ENCODE measurements at places on chromosomes 12 and 14.

GRCh38 chr12:52331039-52331438, 9.8 kb upstream of the KRT83 start:
- DNase-seq: no peak

DNA sequence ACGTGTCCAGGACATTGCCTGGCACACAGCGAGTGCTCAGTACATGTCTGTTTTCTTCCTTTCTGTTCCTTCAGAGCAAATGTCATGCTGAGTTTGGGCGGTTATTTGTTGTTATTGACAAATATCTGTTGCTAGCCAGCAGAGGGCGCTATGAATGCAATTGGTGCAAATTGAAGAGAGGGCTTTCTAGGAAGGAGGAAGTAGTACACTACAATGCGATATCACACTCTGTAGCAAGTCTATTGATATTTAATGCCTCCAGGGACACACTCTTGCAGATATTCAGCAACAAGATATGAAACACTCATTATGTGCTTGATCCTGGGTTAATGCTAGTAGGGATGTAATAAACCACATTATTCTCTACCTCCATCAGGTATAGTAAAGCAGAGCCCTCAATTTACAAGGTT, 267.3 kb upstream of the SRRM4 start:
- peak; percentile 83 for DNase-seq

DNA sequence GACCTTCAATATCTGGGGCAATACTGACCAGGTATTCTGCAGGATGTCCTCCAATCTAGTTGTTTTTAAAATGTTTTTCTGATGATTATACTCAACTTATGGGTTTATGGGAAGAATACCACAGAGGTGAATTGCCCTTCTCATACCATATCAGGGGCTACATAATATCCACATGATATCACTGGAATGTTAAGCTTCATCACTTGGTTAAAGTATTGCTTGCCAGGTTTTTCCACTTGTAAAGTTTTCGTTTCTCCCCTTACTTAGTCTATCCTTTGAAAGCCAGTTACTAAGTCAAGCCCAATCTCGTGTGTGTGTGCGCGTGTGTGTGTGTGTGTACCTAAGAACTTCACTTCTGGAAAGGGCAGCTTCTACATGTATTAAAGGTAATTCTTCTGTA, 980.9 kb upstream of the FBXO33 start:
- DNase-seq: no peak

DNA sequence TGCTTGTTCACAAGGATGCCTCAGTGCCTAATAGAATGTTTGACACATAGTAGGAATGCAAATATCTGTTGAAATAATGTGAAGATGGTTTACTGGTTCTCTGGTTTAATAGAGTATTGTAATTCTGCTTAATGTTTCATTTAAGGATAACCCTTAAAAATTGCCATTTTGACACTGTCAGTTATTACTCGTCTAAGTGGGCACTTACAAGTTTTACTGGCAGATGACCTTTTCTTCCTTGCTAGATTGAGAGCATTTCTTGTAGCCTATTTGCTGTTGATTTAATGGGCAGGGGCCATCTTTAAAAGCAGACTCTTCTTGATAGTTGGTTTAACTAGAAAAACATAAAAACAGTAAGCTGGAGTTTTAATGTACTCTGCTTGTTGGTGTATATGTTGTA, 1.9 kb downstream of the TMEM263 start:
- DNase-seq: no peak

GRCh38 chr12:116739381-116739887, 1.3 kb downstream of the RNFT2 start:
- no peak for DNase-seq

DNA sequence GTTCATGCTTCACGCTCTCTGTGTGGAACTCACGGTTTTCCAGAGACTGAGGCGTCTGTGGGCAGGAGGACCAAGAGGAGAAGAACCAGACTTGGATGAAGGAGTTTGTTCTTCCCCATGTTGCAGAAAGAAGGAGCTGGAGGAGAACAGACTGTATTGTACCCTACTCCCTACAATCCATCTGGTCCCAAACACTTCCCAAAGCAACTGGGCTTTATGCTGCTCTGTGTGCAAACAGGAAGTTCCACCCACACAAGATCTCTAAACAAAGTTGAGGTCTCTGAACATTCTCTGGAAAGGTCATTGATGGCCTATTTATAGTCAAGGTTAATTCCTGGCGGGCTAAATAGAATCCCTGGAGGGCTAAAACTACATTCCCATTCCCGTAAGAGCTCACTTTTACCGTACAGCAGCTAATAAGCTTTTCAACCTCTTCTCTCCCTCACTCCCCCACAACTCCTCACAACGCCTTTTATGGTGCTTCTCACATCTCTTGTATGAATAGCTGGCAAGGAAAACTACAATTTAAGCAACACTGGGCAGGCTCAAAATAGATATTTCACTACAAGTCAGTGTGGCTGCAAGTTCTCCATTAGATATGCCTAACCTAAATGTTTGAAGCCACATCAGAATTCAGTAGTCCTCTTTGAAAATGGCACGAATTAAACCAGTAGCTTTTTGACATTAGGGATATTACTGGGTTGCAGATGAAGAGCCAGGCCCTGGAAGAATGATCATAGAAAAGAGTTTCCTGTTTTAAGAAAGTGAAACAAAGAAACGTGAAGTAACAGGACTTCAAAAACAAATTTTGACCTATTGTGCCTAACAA, at the start of gene A2M:
Gene A2M, minus strand, starts transcription at position 189 of the 829 bp plus-strand sequence. Its CDS starts 70 bp downstream, at position 119.
- DNase-seq: no peak

DNA sequence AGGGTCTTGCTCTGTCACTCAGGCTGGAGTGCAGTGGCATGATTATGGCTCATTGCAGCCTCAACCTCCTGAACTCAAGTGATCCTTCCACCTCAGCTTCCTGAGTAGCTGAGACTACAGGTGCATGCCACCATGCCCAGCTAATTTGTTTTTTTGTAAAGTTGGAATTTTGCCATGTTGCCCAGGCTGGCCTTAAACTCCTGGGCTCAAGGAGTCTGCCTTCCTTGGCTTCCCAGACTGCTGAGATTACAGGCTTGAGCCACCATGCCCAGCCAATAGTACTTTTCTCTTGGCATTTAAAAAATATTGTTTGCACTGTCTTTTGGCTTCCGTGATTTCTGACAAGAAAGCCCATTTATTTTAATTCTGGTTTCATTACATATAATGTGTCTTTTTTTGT, 61.3 kb downstream of the DIP2B start:
- DNase-seq: no peak

DNA sequence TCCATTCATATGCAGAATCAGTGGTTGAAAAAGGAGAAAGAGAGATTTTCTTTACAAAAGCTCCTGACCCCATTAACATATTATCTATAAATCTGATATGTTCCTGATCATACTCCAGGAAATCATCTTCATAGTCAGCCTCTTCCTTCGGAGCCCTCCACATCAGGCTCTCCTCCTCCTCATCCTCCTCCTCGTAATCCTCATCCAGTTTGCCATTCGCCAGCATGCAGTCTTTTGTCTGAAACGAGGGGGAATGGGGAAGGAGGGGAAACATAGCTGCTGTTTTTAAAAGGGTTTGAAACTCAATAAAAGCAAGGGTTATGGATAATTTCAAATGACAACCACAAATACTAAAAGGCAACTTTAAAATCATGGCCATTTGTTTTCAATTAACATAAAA, 60.9 kb downstream of the DICER1 start:
- DNase-seq: no peak

GRCh38 chr12:9710584-9711375, 22.1 kb downstream of the CLECL1 start:
- no peak for DNase-seq

Measured in NCI-H2029 (cell line).